ENCODE measurements at places on chromosomes 11 and 22. TPM values are rescaled to one million over a fixed set of nuclear protein-coding genes. Genes with fewer than 3 reads are reported as not detected.

CRYBB2 gene
- not detected for total RNA-seq

GRCh38 chr11:4932751-4933150 is 8.6 kb upstream of the OR51G1 start:
- ATAC-seq, result no peak

- ATAC-seq, result peak; percentile 69
Measured at GRCh38 chr11:117443266-117444186, 115.9 kb downstream of the CEP164 start.

GRCh38 chr11:79226126-79226525 is 214.7 kb downstream of the TENM4 start:
- no peak for ATAC-seq

DNA sequence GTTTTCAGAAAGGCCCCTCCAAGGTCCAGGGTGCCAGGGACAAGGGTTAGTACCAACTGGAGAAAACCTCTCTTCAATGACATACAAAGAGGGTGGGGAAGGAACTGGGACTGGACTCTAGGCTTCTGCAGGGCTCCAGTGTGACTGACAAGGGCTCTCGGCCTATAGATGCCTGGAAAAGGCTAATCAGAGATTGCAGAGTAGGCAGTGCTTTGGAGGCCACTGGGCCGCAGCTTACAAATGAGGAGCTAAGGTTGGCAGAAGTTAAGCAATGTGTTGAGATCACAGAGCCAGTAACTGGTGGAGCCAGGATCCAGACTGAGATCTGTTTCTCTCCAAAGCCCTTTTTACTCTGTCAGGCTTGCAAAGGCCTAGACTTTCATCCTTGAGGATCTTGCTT is 7.4 kb upstream of the DGKZ start:
- ATAC-seq, result no peak

- no peak for ATAC-seq
Measured at GRCh38 chr11:488992-489391, 18.1 kb downstream of the RNH1 start.
